Stimulated activated CD8-positive, alpha-beta memory T cell treated with anti-CD3 and anti-CD28 coated beads, Interleukin-2, amount 100 ng/mL, for 48 hours (primary cell): ENCODE measurements at places on chromosomes 1 and 21.

- DNase-seq: no peak
Measured at GRCh38 chr1:84803604-84804003, 89.4 kb downstream of the LPAR3 start.

- DNase-seq: no peak
Measured at GRCh38 chr1:156538711-156539440, 33.5 kb downstream of the IQGAP3 start.

DNA sequence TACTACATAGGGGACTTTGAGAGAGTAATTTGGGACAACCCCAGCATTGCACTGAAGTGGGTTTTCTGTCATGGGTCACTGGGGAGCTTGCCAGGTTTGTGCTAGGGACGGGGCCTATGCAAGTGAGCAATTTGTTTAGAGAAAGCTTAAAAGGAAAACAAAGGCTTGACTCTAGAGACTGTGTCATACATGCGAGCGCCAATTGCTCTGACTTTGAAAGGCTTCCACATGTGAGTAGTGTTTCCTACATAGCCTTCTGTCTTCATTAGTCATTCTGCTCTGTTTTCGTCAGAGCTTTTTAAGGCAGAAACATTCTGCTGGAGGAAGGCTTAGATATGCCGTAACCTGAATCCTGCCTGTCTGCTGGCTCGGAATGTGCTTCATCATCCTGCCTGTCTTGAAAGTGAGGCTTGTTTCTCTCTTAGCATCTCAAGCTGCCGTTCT lies 28.4 kb downstream of the TRIM45 start:
- no peak for DNase-seq

DNA sequence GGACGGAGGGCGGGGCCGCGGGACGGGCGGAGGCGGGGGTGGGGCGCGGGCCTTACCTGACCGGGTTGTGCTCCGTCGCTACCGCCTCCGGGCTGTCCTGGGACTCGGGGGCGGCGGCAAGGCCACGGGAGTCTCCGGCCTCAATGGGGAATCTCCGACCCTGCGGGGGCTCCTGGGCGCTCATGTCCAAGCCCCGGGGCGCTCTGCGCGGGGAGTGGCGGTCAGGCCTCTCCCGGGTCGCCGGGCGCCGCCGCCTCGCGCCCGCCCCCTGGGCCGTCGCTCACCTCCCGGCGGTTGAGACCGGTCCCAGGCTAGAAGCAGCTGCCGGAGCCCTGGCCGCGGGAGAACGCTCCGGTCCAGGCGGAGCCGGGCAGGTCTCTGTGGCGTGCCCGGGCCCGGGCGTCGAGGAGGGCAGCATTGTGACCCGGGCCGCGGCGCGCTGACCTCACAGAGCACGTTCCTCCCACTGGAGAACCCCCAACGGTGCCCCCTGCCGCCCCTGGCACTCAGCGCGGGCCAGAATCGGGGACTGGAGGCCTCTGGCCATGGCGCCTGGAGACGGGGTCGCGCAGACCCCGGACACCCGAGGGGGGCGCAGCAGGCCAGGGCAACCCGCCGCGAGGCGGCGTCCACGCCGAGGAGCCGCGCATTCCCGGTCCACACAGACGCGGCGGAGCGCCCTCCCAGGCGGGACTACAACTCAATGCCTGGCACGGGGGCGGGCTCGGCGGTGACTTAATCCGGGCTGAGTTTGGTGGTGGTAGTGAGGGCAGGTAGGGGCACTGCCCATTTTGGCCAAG lies 411 bp downstream of the FAM229A start:
- DNase-seq: no peak

GRCh38 chr1:26761217-26761616 lies 26.5 kb upstream of the PIGV start:
- no peak for DNase-seq

DNA sequence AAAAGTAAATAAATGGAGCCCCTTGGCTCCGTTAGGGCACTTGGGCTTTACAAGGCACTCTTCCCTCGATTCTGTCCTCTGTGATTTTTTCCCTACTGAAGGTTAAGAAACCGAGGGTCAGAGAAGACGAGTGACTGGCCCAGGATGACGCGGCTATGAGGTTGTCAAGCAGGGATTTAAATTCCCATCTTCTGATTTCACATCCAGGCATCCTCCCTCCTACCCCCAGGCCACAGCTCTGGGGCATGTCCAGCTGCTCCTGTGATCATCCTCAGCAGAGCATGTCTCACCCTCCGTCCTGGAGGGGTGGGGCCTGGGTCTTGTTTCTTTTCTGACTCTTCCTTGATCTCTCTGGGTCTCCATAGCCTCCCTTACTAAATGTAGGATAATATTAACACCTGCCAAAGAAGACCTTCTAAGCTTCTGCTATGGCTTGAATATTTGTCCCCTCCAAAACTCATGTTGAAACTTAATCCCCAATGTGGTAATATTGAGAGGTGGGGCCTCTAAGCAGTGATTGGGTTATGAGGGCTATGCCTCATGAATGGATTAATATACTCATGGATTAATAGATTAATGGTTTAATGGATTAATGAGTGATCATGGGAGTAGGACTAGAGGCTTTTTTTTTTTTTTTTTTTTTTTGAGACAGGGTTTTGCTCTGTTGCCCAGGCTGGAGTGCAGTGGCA lies 4.6 kb downstream of the CRYBG2 start:
- no peak for DNase-seq

GRCh38 chr1:13922466-13923110 lies 222.6 kb downstream of the PRDM2 start:
- DNase-seq: no peak

DNA sequence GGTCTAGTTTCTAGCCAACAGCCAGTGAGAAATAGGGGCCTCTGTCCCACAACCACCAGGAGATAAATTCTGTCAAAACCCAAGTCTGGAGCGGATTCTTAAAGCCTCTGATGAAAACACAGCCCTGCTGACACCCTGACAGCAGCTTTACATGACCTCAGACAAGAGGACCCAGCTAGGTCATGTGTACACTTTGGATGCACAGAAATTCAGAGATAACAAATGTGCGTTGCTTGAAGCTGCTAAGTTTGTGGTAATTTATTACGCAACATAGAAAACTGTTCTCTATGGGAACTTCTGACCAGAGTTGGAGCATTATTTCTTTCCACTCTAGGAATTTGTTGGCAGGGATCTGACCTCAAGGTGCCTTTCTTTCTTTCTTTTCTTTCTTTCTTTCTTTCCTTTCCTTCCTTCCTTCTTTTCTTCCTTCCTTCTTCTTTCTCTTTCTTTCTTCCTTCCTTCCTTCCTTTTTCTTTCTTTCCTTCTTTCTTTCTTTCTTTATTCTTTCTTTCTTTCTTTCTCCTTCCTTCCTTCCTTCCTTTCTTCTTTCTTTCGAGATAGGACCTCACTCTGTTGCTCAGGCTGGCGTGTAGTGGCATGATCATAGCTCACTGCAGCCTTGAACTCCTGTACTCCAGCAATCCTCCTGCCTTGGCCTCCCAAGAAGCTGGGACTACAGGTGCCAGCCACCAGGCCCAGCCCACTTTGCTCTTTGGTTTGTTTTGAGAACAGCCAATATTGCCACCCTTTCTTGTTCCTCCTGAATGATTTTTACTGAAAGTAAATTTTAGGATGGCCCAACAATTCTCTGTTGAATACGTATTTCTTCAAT lies 14.9 kb upstream of the HMGCS2 start:
- no peak for DNase-seq

GRCh38 chr1:99218999-99219398 lies 45.3 kb upstream of the PLPPR4 start:
- no peak for DNase-seq

DNA sequence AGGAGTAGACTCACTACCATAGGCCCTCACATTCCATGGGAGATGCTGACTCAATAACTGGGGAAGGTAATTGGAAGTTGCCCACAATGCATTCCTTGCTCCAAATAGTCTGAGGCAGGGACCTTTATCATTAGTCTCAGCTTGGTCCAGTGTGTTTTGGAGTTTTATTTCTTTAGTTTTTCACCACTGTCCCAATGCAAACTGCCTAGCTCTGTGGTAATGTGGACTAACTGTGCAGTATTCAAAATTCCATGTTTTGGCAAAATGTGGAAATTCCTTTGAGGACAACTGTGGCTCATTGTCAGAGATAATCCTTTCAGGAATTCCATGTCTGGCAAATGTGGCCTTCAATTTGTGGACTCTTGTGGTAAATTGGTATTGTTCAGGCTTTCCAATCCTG lies 78.1 kb upstream of the PAPPA2 start:
- DNase-seq: no peak
